ENCODE measurements at places on chromosomes 13 and 19.

DNA sequence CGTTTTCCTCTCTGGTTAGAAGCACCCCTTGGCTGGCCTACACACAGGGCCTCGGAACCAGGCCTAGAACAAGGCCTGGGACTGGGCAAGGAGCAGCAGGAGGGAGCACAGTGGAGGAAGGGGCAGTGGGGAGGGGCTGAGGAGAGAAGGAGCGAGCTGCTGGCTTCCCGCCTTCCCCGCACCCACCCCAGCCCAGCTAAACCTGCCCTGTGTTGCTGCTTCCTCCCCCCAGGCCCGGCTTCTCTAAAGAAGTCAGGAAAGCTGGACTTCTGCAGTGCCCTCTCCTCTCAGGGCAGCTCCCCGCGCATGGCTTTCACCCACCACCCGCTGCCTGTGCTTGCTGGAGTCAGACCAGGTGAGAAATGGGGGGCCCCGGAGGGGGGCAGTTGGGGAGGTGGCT, 24.3 kb downstream of the LYL1 start:
- no peak for DNase-seq

DNA sequence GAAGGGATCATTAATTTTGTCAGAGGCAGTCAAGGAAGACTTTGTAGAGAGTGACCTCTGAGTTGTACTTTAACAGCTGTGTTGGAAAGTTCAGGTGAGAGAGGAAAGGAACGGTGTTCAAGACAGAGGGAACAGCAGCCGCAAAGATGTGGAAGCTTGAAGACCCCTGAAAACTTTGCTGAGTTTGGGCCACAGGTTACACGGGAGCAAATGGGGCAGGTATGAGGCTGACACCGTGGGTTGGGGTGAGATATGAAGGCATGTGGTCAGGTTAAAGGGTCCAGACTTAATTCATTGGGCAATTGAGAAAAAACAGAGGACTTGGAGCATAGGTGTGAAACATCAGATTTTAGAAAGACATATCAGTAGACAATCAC, 72.0 kb upstream of the SERP2 start:
- no peak for DNase-seq

DNA sequence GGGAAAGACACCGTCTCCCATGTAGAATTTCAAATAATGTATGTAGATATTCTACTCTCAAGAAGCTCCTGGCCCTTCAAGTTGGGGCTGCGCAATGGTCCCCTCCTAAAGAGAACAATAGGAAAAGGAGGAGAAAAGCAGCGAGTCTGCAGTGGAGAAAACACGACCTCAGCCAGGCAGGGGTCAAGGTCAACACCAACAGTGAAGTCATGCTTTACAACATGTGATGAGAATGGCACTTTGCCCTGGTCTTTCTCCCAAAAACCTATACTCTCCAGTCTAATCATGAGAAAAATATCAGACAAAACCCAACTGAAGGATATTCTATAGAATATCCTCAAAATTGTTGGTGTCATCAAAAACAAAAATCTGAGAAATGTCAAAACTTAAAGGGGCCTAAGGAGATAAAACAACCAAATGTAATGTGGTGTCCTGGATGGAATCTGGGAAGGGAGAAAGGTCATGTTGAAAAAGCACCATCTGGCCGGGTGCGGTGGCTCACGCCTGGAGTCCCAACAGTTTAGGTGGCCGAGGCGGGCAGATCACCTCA, 101.0 kb downstream of the SPACA7 start:
- DNase-seq: no peak

DNA sequence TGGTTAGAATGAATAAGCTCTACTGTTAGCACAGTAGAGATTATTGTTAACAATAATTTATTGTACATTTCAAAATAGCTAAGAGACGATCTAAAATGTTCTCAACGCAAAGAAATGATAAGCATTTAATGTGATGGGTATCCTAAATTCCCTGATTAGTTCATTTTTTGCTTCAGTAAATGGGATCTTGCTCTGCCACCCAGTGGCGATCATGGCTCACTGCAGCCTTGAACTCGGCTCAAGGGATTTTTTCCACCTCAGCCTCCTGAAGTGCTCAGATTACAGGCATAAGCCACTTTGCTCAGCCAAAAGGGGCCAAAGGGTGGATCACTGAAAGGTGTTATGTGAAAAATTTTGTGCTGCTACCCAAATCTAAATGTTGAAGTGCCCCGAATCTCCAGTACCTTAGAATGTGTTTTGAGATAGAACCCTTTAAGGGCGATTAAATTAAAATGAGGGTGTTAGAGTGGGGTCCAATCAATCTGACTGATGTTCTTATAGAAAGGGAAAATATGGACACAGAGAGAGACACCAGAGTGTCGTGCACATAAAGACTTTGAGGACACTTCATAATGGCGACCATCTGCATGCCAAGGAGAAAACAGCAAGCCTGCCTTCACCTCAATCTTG, 31.5 kb upstream of the ZNF766 start:
- DNase-seq: peak; percentile 25

DNA sequence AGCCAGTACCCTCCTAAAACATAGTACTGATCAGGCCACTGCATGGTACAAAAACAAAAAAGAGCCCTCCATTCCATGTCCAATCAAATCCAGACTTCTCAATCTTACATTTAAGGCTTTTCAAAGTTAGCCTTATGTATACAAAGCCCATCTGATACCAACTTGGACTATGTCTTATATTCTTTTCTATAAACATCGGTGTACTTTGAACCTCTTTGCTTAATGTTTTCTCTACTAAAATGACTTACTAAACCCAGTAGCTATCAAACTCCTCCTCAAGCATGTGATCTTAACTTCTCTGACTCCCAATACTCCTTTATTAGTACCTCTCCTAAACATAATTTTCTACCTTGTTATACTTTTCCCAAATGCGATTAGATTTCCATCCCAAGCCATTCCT, 14.8 kb downstream of the TSC22D1 start:
- DNase-seq: no peak

All from NCI-H1048 (cell line).